ENCODE measurements at places on chromosomes 11 and 22. TPM values are rescaled to one million over a fixed set of nuclear protein-coding genes. Genes with fewer than 3 reads are reported as not detected.

PAMR1 gene
- not detected for total RNA-seq

GRCh38 chr11:103676413-103676812, 360.0 kb upstream of the DDI1 start:
- DNase-seq: no peak

DNA sequence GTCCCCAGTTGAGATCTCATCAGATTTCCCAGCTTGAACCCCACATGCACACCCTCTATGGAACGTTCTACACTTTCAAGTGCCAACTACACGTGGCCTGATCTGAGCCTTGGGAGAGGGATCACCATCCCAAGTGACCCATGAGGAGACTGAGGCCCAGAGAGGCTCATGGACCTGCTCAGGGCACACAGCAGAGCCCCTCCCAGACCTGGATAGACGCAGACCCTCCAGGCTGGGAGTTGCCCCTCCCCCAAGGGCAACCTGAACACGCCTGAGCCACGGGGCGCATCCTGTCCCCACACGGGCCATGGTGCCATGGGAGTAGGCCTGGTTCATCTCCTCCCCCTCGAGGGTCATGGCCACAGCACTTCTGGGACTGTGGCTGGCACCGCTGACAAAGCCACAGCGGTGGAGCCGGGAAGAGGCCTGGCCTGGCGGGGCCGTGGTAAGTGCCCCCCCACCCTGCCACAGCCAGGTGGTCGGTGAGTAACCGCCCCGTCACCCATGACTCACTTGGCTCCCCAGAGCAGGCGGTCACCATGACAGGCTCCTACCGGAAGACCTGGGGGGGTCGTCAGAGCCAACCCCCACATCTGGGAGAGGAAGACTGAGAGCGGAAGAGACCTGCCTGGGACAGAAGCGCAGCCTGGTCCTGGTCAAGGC, 8.1 kb downstream of the WNT7B start:
- no peak for DNase-seq

GRCh38 chr11:130109386-130109785, 39.7 kb downstream of the APLP2 start:
- DNase-seq: no peak

GRCh38 chr11:134572741-134573675, 161.0 kb upstream of the B3GAT1 start:
- DNase-seq: no peak

DNA sequence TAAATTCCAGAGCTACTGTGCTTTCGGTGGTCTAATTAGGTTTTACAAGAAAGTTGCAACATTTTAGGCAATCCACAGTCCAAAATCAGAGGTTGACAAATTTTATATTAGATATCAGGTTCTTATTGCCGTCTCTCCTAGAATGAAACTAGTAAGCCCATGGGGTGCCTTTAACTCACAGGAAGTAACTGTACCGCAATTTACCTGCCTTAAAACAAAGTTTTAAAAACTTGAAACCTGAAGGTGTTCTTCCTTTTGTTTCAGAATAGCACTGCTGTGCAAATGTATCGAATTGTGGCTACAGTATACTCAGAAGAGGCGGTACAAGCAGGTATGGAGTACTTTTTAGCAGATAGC, 77.2 kb downstream of the PISD start:
- DNase-seq: no peak

- DNase-seq: no peak
Observed at GRCh38 chr22:27517361-27518155, 284.0 kb downstream of the MN1 start.

- no peak for DNase-seq
Observed at GRCh38 chr22:45882881-45883810, 93.8 kb downstream of the WNT7B start.

DNA sequence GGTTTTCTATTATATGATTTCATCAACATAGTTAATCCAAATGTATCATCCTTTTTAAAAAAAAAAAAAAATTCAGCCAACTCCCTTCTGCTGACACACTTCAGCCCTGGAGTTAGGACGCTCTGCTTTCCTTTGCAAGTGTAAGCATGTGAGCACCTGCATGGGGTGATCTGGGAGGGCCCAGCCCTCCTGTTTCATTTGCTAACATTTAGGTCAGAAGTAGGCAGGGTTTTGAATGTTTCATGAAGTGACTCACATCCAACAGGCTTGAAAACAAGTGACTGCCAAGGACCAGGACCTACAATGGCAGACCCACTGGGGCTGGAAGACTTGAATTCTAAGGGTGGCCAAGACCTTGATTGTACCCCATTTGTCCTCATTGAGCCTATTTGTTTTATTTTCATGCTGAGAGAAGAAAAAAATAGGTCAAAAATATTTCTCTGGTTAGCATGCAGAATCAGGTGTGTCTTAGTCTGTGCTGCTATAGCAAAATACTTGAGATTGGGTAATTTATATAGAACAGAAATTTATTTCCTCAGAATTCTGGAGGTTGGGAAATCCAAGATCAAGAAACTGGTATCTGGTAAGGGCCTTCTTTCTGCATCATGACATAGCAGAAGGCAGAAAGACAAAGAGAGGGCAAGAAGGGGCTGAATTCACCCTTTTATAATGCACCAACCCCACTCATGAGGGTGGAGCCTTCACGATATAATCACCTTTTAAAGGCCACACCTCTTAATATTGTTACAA, 137.6 kb downstream of the CD44 start:
- no peak for DNase-seq

GRCh38 chr11:6621711-6622211, 2.5 kb upstream of the TPP1 start:
- DNase-seq: no peak

DNA sequence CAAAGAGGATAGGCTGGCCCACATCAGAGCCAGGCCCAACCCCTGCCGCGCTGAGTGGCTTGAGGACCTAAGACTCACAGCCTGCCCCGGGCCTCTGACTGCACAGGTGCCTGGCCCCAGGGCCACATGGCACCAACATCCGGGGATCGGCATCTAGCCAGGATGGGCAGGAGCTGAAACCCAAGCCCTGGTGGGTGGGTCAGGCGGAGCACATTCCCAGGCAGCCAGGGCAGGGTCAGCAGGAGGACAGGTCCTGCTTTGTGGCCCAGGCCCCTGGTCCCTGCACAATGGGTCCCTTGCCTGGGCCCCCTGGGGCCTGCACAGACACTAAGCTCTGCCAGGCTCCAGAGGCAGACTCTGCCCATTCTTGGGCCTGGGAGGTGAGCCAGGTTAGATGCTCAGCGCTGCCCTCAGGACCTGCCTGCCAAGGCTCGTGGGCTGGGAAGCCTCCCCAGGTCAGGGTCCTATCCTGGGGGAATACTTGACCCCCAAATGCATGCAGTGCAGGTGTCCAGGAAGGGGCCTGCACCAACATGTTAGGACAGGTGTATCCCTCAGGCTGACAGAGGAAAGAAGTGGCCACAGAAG, 33.5 kb downstream of the ARVCF start:
- DNase-seq: no peak

DNA sequence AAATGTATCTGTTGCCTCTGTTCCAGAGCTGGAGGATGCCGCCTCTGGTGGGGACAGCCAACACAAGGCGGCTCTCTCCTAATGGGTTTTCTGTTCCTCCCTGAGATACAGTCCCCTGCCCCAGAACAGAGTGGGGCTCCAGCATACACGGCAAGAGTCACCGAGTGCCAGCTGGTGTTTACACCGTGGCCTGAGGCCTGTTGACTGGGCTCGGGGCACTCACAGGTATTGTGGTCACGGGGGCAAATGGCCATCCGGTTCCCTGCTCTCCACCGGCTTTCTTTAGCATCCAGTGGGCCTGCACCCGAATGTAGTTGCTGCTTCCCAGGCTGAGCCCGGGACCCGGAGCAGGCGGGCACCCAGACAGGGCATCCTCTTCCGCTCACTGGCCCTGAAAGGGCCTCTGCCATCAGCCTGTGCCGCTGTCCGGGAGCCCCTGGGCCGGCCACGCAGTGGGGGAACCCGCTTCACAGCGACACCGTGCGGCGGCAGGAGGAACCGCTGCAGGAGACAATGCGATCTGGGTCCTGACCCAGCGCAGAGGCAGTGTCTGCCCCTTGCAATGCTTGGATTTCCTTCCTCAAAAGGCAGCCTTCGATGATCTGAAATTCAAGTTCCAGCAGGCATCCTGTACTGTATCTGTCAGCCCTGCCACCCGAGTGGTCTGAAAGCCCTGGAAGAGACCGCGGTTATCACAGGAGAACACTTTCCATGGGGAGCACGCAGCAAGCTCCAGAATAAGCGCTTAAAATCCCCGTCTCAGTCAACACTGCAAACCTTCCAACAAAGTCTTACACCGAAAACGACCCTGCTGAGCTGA, 859 bp upstream of the KRTAP5-5 start:
- peak; percentile 63 for DNase-seq

DNA sequence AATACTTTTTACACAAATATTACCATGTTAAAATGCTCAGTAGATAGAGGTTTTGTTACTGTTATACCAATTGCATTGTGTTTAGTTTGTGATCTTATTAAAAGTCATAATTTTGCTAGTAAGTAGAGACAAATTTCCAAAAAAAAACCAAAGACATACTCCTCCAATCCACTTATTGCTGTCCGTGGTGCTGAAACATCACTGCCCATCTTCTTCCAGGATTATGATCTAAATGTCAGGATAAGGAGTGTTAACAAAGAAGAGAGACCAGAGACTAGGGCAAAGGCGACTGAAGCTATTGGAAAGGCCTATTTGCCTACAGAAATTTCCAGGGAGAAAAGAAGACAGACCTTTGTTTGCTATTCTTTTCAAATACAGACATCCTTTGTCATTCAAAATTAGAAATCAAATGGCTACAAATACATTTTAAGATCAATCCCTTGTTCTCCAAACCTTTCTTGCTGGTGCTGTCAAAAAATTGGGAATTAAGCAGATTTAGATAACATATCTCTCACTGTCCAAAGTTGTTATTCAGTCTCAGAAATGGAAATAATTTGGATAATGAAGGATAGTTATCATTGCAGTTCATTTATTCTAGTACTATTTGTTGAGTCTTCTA, 199.7 kb downstream of the C11orf91 start:
- no peak for DNase-seq

DNA sequence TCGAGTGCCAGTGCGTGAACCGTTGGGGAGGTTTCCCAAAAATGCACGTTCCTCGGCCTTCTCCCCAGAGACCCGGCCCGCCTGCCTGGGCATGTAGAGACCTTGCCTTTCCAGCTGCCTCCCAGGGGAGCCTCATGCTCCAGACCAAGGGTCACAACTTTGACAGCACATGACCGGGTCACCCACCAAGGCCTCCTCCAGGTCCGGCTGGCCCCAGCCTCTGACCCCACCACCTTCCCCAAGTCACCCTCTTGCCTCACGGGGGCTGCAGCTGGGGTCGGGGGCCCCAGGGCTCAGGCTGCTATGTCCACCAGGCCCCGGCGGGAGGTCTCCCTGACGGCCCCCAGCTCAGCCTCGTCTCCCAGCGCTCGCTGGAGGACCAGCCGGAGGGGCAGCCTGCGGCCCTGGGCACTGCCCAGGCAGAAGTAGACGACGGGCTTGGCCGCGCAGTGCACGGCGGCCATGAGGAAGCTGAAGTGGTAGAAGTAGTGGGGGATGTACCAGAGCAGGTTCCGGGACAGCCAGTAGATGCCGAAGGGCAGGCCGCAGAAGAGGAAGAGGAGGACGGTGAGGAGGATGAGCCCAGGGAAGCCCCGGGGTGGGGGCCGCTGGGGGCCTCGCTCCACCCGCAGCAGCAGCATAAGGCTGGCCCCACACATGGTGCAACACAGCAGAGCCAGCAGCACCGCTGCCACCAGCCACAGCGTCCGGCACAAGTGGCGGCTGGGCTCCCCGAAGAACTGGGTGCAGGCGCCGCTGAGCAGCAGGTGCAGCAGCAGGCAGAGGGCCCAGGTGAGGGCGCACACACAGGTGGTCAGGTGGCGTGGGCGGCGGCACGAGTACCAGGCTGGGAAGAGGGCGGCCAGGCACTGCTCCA, 4.4 kb downstream of the MRGPRE start:
- no peak for DNase-seq

GRCh38 chr11:79287952-79288351, 152.9 kb downstream of the TENM4 start:
- no peak for DNase-seq

DNA sequence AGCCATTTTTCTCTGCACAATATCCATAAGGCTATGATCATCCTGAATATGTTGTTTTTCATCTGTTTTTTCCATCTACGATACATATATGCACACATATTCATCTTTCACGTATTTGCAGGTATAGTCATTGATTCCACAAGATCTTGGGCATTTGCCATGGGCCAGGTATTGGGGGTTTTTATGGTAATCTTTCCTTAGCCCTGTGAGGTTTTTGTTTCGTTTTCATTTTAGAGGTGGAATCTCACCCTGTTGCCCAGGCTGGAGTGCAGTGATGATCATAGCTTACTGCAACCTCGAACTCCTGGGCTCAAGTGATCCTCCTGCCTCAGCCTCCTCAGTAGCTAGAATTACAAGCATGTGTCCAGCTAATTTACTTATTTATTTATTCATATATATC, 20.0 kb downstream of the CD6 start:
- no peak for DNase-seq

- no peak for DNase-seq
Observed at GRCh38 chr11:103585911-103586310, 450.5 kb upstream of the DDI1 start.

DNA sequence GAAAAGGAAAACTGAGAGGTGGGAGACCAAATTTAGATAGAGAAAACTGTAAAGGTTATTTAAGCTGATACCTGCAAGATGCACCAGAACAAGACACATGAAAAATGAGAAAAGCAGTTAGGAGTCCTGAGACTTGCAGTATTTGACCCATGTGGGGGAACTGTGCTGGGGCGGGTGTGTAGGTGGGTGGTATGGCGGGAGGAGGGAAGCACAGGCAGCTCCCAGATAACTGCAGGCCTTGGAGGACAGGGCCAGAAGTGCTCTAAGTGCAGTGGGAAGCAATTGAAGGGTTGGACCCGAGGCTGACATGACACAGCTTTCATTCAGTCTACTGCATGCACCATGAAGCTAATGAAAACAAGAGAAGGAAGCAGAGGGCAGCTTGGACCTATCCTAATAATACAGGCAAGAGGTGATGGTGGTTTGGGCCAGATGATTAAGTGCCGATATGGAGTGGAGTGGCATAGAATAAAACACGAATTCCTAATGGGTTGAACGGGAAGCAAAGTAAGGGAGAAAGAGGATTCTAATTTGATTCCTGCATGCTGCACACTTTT, 48.0 kb upstream of the ANO3 start:
- DNase-seq: no peak

DNA sequence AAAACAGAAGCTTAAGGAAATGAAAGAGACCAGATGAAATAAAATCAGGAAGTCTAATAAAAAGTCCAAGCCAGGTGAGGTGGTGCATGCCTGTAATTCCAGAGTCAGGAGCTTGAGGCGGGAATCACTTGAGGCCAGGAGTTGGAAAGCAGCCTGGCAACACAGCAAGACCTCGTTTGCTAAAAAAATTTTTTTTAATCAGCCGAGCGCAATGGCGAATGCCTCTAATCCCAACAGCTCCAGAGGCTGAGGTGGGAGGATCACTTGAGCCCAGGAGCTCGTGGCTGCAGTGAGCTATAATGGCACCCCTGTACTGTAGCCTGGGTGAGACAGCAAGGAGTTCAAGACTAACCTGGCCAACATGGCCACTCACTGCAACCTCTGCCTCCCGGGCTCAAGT, 8.0 kb downstream of the RAB6A start:
- DNase-seq: no peak

DNA sequence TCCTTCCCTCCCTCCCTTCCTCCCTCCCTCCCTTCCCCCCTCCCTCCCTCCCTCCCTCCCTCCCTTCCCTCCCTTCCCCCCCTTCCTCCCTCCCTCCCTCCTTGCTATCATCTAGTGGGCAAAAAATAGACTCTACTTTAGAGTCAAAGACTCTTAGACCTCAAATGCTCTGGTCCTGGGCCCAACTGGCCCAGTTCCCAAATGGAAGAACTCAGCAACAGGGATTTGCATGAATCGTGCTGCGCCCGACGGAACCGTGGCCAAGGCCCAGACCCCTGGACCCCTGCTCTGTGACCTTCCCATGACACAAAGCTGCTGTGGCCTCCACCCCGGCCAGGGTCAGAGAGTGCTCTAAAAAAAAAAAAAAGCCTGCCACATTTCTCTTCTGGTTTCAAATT, 97.4 kb downstream of the WNT7B start:
- no peak for DNase-seq

Measured in B cell (primary cell).